ENCODE measurements at places on chromosomes 1 and 21. TPM values are rescaled to one million over a fixed set of nuclear protein-coding genes. Genes with fewer than 3 reads are reported as not detected.

DNA sequence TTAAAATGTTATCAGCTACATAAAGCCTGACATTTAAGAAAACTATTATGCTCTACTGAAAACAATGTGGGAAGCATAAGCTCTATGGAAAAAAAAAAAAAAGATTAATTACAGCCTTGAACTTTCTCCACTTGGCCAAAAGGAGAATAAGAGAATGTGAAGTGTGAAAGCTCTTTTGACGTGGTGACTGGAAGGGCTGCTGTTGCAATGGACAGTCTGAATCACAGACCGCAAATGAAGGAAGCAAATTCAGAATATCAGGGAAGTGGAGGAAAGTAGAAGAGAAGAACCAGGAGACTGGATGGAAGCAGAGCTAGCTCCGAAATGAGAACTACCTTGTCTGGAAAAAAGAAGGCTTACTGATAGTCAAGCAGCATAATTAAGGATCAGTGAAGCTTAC, 106.8 kb downstream of the AK5 start:
- no peaks in the 10 kb centered on the region for H3K36me3 ChIP-seq
- no peak overlapping the region for H3K4me3 ChIP-seq
- no peaks in the 10 kb centered on the region for H3K27me3 ChIP-seq
- H3K27ac ChIP-seq = no peak overlapping the region
- H3K4me1 ChIP-seq = no peaks in the 10 kb centered on the region
- no peak for DNase-seq

DNA sequence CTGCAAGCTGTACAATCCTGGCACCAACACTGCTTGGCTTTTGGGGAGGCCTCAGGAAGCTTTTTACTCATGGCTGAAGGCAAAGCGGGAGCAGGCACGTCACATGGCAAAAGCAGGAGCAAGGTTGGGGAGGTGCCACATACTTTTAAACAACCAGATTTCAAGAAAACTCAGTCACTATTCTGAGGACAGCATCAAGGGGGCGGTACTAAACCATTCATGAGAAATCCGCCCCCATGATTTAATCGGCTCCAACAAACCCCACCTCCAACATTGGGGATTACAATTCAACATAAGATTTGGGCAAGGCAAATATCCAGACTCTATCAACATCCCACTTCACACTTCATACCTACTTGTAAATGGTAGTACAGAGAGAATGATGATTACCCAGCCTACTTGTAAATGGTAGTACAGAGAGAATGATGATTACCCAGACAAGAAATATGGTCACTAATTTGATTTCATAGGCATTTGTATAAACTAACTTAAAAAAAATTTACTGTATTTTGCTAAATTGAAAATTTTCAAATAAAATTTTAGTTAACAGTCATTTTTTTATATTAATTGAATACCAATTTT, 24.9 kb downstream of the ATP5PF start:
- DNase-seq = no peak
- H3K4me3 ChIP-seq = no peak overlapping the region
- H3K27ac ChIP-seq = no peak overlapping the region
- no peaks in the 10 kb centered on the region for H3K27me3 ChIP-seq

- H3K27ac ChIP-seq = no peak overlapping the region
- H3K4me1 ChIP-seq = no peaks in the 10 kb centered on the region
- peaks cover 3% of the 10 kb centered on the region for H3K36me3 ChIP-seq
- H3K27me3 ChIP-seq = no peaks in the 10 kb centered on the region
- H3K4me3 ChIP-seq = no peak overlapping the region
Observed at GRCh38 chr1:88877382-88877825, 14.0 kb downstream of the GTF2B start.

DNA sequence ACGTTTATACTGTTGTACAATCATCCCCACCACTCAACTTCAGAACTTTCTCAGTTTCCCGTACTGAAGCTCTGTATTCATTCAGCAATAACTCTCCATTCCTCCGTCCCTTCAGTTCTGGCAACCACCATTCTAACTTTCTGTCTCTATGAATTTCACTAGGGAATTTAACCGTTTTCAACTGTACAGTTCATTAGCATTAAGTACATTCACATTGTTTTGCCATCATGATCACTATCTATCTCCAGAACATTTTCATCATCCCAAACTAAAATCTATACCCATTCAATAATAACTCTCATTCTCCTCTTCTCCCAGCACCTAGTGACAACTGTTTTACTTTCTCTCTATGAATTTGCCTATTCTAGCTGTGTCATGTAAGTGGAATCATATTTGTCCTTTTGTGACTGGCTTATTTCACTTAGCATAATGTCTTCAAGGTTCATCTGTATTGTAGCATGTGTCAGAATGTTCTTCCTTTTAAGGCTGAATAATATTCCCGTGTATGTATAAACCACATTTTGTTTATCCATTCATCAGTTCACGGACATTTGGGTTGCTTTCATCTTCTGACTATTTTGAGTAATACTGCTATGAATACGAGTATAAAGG, 75.0 kb downstream of the CEP350 start:
- H3K4me1 ChIP-seq = no peaks in the 10 kb centered on the region
- no peak overlapping the region for H3K4me3 ChIP-seq
- no peak for DNase-seq
- H3K27ac ChIP-seq = no peak overlapping the region

DNA sequence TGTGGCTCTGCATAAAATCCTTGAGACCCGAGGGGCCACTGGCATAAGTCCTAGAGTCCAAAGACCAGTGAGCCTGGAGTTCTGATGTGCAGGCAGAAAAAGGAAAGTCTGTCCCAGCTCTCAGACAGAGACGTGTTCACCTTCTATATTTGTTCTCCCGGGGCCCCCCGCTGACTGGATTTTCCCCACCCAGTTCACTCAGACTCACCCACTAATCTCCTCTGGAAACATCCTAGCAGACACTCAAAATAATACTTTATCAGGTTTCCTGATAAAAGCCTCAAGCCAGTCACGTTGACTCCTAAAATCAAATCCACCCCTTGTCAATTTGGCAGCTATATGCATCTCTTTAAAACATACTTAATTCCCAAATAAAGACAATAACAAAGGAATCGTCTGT, 1084.2 kb upstream of the NCAM2 start:
- H3K36me3 ChIP-seq = no peaks in the 10 kb centered on the region
- H3K27ac ChIP-seq = no peak overlapping the region
- no peaks in the 10 kb centered on the region for H3K27me3 ChIP-seq

GRCh38 chr21:25965951-25966707, 204.4 kb downstream of the APP start:
- no peaks in the 10 kb centered on the region for H3K36me3 ChIP-seq
- no peak overlapping the region for H3K4me3 ChIP-seq
- no peak for DNase-seq
- no peak overlapping the region for H3K27ac ChIP-seq

GRCh38 chr1:83954166-83954823, 44.6 kb downstream of the TTLL7 start:
- no peak for DNase-seq
- H3K4me1 ChIP-seq = no peaks in the 10 kb centered on the region
- no peak overlapping the region for H3K27ac ChIP-seq
- H3K36me3 ChIP-seq = no peaks in the 10 kb centered on the region
- H3K27me3 ChIP-seq = no peaks in the 10 kb centered on the region
- H3K4me3 ChIP-seq = no peak overlapping the region

Gene TXNIP
- 303 TPM for polyA plus RNA-seq

Gene OBSCN
- 87.1 TPM for polyA plus RNA-seq

Gene MYBPHL
- polyA plus RNA-seq = not detected
